ENCODE measurements at places on chromosomes 16 and 17.

DNA sequence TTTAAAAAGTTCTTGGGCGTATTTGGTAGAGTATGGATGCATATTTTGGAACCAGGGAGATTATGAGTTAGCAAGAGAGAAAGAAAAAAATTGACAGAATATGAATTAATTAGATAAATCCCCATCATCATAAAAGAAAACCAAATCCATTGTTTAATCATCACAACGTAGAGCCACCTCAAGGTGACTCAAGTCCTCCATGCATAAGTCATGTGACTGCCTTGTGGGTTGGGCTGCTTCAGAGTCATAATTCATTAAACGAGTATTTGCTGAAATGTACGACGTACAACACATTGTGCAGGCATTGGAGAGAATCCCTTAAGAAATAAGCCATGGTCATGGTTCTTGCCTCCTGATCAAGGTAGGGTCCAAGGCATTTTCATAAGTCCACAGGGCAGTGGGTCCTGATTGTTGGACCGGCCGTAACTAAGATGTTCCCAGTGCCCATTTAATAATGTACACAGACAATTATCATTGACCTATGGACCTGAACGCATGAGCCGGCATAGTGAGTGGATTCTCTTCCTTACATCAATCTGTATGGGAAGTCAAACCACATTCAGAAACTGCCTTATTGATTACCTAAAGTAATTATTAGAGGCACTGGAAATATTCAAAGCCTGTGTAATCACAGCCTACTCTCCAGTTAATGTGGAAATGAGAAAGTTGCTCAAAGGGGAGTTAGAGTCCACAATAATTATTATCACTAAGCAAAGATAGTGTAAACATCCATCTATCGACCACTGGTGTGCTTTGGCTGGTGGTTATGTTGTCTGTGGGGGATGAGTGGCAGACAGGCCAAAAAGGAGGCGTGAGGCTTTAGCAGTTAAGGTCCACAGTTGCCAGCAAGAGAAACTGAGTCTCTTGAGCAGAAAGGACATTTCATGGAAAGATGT is 165.4 kb downstream of the PITPNC1 start:
- no peak for DNase-seq

DNA sequence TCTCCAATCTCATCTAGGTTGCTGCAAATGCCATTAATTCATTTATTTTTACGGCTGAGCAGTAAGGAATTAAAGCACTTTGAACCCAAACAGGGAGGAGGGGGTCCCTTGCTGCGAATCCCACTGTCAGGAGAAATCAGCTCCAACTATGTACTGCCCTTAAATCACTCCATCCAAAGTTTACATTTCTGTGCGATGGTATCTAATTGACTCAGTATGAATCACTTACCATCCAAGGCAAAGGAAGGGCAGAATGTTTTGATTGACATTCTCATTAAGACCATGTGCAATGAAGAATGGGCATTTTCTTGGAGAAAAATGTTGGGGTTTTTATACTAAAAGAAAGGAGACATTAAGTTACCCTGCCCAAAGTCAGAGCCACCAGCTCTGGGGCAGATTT is 47.7 kb upstream of the XYLT1 start:
- no peak for DNase-seq

DNA sequence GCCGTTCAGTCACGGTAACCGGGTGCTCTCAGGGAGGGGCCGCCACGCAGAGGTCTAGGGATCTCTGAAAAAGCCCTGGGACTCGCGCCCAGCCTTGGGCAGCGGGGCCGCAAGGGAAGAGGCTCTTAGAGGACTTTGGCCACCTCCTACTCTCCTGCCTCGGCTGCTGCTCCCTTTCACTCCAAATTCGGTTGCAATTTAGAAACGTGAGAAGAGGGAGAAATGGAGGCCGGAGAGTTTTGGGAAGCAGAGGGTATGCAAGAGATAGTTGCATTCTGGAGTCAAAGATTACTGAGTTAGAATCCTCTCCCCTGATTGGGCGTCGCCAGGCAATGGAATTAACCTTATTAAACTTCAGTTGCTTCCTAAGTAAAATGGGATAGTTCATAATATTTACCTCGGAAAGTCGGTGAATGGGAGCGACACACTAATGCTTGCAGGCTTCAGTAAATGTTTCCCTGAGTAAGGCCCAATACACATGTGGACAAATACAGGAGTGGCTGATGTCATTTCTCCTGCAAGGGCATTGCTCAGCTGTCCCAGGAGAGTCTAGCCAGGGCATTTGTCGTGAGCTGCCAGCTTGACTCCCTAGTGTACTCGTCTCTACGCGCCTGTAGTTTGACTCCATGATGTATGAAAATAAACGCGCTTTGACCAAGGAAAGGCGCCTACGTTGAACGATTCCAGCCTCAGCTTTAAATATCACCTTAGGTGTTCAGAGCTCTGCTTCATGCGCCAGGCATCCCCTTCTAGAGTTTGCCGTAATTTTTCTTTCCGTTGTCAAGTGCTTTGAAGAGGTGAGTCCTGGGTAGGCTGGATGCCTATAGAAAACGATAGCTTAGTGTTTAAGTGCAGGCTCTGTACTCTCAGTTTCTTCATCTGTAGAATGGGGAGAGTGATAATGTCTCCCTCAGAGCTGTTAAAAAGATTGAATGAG is 667 bp downstream of the OGFOD1 start:
- DNase-seq, result no peak

GRCh38 chr16:65445313-65446260 is 323.7 kb upstream of the CDH11 start:
- no peak for DNase-seq

- DNase-seq, result no peak
These were observed 23.9 kb upstream of the TMEM98 start for GRCh38 chr17:32903774-32904673.

DNA sequence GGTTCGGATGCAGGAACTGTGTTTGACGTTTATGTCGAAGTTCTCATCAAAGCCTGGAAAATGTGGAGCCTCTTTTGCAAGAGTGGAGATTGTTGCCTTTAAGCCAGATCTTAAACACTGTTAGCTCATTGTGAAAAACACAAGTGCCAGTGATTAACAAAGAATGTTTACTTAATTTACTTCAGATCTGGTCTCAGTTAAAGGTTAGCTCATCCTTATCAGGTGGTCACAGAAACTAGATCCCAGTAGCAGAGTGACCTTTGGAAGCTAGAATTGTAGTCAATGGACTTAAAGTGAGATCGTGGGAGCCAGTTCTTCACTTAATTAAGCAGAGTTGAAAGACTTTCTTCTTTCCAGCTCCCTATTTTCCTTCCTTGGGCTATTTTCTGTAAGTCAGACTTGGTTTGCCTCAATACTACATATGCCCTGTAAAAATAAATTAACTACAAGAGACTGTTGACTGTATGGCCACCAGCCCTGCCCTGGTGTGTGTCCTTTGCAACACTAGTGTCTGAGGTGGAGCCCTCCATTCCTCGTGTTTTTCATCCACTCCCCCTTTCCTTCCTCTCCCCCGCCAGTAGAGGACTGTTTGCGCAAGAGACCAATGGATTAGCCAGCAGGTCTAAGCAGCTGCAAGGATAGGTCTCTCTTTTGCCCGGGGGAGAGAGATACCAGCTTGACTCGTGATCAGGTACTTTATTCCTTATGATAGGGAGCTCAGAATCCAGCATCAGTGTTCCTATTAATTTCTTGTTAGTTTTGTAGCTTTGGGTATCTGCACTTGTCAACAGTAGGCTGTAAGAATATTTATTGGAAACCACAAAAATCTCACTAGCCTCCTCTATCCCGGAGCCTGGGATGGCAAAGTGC is 20.2 kb downstream of the FBXO39 start:
- no peak for DNase-seq

DNA sequence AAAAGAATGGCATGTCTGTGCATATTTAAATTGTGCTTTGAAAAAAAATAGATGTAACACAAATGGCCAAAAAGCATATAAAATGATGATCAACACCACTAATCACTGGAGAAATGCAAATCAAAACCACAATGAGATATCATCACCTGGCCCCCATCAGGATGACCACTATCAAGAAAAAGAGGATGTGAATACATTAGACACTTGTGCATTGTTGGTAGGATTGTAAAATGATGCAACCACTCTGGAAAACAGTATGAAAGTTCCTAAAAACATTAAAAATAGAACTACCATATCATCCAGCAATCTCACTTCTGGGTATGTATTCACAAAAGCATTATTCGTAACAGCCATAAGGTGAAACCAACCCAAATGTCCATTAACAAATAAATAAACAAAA is 91.5 kb downstream of the SPAG9 start:
- no peak for DNase-seq

- no peak for DNase-seq
These were observed 2.7 kb downstream of the CFAP20 start for GRCh38 chr16:58126451-58126961.

DNA sequence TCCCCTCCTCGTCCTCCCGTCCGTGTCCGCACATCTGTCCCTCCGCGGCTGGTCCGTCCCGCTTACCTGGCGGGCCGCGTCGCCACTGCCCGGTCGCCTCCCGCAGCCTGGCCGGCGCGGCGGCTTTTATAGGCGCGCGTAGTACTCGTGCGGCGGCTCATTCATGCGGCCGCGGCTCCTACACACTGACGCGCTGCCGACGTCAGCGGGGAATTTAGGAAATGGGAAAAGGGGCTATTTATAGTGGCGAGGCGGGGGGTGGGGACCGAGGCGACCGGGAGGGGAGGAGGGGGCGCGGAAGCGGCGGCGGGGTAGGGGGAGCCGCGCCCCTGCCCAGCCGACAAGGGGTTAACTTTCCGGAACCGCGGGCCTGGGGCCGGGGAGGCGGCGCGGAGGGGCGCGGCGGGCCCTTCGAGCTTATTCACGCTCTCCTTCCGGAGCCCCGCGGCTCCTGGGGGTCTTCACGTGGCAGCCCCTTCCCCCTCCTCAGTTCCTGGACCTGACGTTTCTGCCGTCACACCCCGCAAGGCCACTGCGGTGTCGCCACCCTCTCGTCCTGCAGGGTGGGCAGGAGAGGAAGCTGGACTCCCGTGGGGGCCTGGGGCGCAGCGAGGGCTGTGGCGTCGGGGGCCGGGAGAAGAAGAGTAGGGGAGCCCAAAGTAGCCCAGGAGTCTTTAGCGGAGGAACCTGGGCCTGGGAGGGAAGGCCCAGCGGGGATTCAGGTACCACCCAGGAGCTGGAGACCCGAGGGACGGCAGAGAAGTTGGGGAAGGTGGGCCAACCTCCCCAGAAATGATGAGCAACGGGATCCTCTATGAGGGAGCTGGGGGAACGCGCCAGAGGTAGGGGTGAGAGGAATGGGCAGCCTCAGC is 3.6 kb upstream of the HIC1 start:
- DNase-seq, result no peak
